ENCODE measurements at places on chromosomes 11 and 22. TPM values are rescaled to one million over a fixed set of nuclear protein-coding genes. Genes with fewer than 3 reads are reported as not detected.

The C22orf31 gene
- not detected for total RNA-seq

The OR5AL1 gene
- not detected for total RNA-seq

The OR2AG2 gene
- 0.25 TPM for total RNA-seq

The WNT7B gene
- 2.7 TPM for total RNA-seq

The TPBGL gene
- total RNA-seq: not detected

The MPPED2 gene
- 65.6 TPM for total RNA-seq

The NTM gene
- 125 TPM for total RNA-seq

The MRGPRE gene
- total RNA-seq: not detected

The C11orf87 gene
- 38.8 TPM for total RNA-seq

The CNTN5 gene
- 6.9 TPM for total RNA-seq

The ANKK1 gene
- total RNA-seq: not detected

The SAA4 gene
- total RNA-seq: not detected

The GDPD4 gene
- total RNA-seq: not detected

The P4HA3 gene
- 0.49 TPM for total RNA-seq

The ACCS gene
- total RNA-seq: 3.7 TPM

The ISX gene
- total RNA-seq: not detected

The KDELR3 gene
- 1.5 TPM for total RNA-seq

The RFPL1 gene
- total RNA-seq: not detected

The MS4A6E gene
- not detected for total RNA-seq

The UFD1 gene
- 18.4 TPM for total RNA-seq

The MYO7A gene
- total RNA-seq: 0.49 TPM

The SIK2 gene
- total RNA-seq: 17.0 TPM

The PLEKHA7 gene
- total RNA-seq: 5.7 TPM

The SLC17A6 gene
- total RNA-seq: 6.1 TPM

The KREMEN1 gene
- 6.6 TPM for total RNA-seq

The OR5P2 gene
- total RNA-seq: not detected

The TUBA8 gene
- total RNA-seq: 0.98 TPM

The CSNK2A3 gene
- total RNA-seq: 2.5 TPM

The MRPL17 gene
- total RNA-seq: 13.0 TPM

The OVOL1 gene
- total RNA-seq: under 0.01 TPM

Measured in temporal lobe (tissue), 4 donors.